ENCODE measurements at places on chromosomes 4 and X.

- DNase-seq: no peak
Observed at GRCh38 chr4:83589279-83589678, 53.4 kb downstream of the GPAT3 start.

GRCh38 chr4:112704991-112705845 lies 68.3 kb downstream of the LARP7 start:
- no peak for DNase-seq

DNA sequence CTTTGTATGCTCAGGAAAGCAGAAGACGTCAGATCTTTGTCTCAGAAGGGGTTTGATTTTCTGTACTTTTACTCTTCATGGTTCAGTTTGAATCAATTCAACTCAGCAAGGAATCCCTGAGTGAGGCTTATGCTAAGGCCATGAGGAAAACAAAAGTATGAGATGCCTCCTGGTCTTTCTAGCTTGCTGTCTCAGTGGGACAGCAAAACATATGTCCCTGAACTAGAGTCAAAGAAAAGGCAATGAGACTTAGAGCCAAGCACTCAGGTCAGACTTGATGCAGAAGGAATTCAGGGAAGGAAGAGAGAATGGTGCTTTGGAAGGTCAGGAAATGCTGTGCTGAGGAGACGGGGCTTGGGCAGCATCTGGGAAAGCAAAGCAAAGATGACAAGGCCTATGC lies 236.2 kb upstream of the SFRP2 start:
- no peak for DNase-seq

GRCh38 chr4:190019023-190019858 lies 7.8 kb downstream of the FRG2 start:
- DNase-seq: no peak

GRCh38 chr4:170008371-170008770 lies 17.8 kb downstream of the MFAP3L start:
- no peak for DNase-seq

GRCh38 chrX:68440442-68440841 lies 7.1 kb upstream of the OPHN1 start:
- DNase-seq: no peak

- DNase-seq: no peak
Observed at GRCh38 chr4:6892190-6892908, 17.3 kb upstream of the TBC1D14 start.

GRCh38 chr4:181957088-181957487 lies 286.1 kb upstream of the TENM3 start:
- no peak for DNase-seq

DNA sequence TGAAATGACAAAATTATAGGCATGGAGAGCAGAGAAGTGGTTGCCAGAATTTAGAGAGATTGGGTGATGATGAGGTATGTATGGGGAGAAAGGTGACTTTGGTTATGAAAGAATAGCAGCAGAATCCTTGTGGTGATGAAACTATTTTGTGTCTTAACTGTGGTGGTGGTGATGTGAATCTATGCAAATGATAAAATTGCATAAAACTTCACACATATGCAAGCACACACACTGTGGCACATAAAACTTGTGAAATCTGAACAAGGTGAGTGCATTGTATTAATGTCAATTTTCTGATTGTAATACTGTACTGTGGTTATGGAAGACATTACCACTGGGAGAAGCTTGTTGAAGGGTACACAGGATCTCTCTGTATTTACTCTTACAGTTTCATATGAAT lies 91.0 kb downstream of the IL15 start:
- DNase-seq: no peak

DNA sequence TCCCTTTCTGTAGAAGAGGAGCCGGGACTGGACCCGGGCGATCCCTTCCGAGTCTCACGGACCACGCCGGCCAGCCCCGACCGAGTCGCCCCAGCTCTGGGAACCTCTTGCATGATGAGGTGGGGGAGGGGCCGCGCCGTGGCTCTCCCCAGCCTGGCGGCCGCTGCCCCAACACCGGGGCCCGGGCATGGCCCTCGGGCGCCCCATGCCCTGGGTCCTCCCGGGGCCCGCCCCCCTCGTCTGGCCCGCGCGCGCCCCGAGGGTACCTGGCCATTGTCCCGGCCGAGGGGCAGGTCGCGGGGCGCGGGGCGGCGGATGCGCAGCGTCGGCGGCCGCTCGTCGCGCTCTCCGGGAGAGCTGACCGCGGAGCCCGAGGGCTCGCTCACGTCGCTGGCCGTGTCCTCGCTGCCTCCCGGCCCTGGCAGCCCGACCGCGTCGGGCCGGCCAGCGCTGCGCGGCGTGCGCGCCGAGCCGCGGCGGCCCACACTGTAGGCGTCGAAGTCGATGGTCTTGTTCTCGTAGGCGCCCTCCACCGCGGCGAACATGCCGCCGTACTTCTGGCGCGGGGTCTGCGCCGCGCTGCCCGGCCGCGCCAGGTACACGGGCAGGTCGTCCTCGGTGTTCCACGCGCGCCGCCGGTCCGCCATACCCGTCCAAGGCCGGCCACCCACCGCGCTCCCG lies 423 bp downstream of the CRMP1 start:
- DNase-seq: no peak

DNA sequence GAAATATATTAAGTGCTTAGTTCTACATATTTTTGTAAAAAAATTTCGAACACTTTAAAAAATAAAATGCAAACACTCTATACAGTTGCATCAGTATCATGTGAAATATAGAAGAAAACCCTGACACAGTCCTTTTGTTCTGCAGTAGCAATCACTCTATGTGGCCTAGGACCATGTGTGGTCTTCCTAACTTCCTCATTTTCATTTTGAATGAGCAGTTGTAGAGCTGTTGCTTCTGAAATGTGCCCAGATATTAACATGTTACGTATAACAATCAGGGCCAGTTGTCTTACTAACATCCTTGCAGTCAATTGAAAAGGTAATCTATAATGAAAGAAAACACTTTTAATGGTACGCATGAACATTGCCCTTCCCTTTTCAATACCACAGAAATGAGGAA lies 107.9 kb downstream of the ZNF827 start:
- no peak for DNase-seq

GRCh38 chrX:10726647-10727046 lies 106.3 kb upstream of the MID1 start:
- DNase-seq: no peak

DNA sequence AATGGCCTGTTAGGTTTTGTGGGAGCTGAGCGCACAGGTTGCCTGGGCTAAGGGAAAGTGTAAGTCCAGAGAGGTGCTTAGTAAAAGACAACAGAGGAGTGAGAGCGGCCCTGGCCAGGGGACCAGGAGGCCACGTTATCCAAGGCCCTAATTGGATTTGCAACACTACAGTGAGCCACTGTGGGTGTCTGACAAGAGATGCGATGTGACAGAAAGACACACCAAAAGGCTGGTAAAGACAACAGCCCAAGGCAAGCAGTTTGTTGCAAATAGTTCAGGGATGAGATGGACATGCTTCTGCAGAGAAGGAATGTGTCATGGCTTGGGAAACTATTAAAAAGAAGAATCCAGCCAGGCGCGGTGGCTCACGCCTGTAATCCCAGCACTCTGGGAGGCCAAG lies 162.7 kb upstream of the KIT start:
- DNase-seq: no peak

DNA sequence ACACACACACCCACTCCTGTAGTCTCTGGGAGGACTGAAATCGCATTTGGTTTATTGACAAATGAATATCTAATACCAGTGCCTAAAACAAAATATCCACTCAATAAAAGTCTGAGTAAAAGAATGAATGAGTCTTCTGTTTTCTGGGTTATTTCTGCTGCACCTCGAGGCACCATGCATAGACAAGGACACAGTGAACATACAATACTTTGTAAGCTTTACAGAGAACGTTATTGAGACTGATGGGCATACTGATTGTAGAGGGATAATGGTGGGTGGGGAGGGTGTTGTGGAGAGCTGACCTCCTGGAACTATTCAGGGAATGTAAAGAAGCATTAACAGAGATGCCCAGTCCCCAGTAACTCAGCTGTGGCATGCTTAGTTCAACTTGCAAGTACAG lies 14.1 kb upstream of the KCNIP4 start:
- DNase-seq: no peak

DNA sequence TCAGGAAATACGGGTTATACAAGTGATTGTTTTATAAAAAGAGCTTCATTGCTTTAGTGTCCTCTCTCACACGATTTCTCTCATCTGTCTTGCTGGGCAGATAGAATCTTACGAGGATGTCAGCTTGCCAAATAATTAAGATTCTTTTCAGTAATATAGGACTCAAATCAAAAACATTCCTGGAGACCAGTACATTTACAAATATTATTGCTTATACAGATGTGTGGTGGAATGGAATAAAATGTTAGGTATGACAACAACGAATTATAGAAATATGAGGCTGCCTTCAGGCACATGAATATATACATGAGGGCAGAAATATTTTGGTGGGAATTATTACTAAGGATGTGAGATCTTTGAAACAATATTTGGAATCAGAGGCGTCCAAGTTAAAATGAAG lies 88.9 kb downstream of the GC start:
- no peak for DNase-seq

GRCh38 chrX:110462957-110463356 lies 104.3 kb downstream of the RTL9 start:
- no peak for DNase-seq

- no peak for DNase-seq
Observed at GRCh38 chr4:101967697-101968346, 177.3 kb downstream of the BANK1 start.

DNA sequence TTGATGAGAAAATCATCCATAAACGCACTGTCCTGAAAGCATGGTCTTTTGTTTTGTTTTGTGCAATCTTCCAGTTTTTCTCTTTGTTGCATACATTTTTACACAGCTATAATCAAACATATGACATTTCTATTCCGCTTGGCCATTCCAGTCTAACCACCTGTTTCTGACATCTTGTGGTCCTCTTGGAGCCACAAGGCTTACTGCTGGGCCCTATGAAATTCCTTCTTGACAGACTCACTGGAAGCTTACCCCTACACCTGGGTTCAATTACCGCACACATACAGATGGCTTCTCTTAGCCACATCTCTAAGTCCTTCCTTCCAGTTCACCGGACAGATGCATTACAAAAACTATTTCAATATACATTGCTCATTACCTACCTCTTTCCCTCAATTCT lies 72.4 kb downstream of the PAPSS1 start:
- no peak for DNase-seq

Data from stimulated activated CD8-positive, alpha-beta memory T cell treated with anti-CD3 and anti-CD28 coated beads, Interleukin-15, amount 100 ng/mL, for 4 hours (primary cell).